Stimulated activated CD4-positive, alpha-beta T cell treated with anti-CD3 and anti-CD28 coated beads, Interleukin-2, amount 100 ng/mL, for 24 hours (primary cell): ENCODE measurements at places on chromosomes 2 and 18.

DNA sequence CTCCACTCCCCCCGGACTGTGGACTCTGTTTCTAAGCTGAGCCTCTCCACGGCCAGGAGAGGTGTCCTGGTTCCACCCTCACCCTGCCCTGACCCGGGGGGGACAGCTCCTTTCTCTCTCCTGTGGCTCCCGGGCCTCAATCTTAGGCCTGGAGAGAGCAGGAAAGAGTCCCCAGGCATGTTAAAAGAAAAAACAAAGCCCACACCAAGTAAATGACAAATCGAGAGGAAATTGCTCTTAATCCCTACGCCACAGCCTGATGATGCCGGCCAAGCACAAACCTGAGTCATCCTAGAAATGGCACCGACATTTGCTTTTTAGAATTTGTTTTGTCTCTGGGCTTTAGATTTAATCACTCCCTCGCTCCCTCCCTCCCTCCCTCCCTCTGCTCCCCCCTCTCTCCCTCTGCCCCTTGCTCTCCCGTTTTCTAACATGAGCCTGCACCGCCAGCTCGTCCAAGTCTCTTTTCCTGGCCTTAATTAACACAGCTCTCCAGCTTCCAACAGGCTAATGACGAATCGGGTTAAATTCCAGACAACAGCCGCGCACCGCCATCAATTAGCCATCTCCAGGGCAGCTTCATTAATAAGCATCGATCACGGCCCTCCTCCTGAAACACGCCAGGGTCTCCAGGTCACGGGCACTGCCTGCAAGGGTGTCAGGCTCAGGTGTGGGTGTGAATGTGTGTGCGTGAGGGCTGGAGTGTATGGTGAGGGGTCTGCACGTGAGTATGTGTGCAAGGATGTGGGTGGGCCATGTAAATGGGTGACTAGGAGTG lies 230.8 kb downstream of the CELF4 start:
- DNase-seq: no peak

DNA sequence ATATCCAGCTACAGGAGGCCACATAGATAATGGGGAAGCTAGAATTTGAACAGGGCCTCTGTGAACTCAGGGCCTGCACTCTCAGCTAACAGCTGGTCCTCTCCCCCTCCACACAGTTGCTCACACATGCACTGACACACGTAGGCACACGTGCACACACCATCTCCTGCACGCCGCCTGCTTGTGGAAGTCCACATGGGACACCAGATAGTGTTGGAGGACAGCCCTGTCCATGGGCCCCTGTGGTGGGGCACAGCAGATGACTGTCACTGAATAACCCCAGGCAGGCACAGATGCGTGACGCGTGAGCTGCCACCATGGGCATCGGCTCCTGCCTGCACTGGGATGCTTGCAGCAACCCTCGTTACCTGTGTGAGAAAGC lies 52.9 kb downstream of the ADI1 start:
- no peak for DNase-seq

DNA sequence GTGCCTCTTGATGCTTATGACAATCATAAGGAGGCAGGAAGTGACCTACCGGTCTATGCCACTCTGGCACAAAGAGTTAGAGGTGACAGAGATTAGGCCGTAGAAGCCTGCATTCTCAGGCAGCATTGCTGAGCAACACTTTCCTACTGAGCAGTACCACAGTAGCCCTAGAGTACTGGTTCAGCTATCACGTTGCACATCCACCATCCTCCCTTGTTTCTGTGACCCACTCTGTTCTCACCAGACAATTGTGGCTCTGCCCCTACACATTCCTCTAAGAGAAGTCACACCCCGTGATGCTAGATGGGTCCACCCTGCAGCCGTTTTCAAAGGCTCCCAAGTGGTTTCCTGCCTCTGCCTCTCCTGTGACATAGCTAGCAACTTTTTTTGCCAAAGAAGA lies 22.6 kb upstream of the SUCLG1 start:
- DNase-seq: no peak

- no peak for DNase-seq
Observed at GRCh38 chr2:8388781-8389180, 293.1 kb upstream of the ID2 start.

DNA sequence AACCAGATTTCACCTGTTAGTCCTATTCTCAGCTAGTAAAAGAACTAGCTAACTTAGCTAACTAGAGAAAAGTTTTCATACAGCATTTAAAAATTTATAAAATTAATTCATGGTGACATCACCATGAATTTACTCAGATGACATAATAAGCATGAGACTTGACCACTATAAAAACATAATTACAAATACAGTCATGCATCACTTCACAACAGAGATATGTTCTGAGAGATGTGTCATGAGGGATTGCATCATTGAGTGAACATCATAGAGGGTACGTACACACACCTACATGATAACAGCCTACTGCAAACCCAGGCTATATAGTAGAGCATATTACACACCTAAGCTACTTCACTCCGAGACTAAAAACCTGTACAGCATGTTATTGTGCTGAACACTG lies 481.3 kb upstream of the CHAC2 start:
- DNase-seq: no peak

DNA sequence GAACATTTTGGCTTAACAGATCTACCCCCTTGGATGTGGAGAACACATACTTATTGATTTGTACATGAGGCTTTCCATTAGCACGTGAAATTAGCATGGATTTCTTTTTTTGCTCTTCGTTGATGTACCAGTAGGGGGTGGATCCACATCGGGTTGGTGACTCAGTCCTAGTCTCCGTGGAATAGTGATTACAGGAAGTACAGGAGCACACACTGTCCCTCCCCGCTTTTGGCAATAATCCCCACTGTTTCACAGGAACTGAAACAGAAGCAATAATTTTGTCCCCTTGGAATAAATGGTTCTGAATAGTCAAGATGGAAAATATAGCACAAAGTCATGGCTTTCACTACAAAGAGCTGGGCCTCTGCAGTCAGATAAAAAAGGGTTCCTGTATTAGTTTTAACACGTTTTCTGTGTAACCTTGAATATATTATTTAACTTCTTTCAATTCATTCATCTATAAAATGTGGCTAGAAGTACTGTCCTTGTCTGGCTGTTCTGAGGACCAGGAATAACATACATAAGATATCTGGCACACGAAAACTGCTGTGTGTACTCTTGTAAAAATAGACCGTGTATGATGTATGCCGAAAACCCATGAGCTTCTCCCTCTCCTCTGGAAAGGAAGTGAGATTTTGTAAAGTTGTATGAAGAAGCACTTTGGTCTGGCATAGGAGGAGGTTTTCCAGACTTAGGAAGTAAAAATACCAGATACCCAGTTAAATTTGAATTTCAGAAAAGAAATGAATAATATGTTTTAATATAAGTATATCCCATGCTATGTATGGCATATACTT lies 229.2 kb downstream of the GALR1 start:
- DNase-seq: no peak

DNA sequence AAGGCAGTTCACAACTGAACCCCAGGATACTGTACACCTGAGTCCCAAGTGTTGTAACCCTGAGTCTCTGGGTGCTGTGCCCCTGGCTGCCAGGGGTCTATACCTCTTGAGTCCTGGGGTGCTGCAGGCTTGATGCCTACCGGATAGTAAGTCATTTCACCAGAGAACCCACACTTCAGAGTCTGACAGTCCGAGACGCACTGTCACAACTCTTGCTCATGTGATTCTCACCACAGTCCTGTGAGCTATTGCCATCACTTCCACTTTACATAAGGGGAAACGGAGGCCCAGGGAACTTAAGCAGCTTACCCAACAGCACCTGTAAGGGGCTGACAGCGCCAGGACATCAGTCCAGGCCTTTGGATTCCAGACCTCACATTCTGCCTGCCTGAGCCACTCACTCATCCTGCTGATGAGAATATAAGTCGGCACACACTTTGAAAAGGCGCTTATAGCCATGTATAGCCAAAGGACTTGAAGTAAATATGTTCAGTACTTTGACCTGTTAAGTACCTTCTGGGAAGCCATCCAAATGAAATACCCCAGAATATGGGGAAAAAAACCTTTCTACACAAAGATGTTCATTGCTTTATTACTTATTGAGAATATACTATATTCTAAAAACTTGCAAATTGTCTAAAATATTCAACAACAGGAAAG lies 180.7 kb upstream of the ID2 start:
- DNase-seq: no peak

GRCh38 chr2:11748018-11748860 lies 1.8 kb downstream of the LPIN1 start:
- no peak for DNase-seq

DNA sequence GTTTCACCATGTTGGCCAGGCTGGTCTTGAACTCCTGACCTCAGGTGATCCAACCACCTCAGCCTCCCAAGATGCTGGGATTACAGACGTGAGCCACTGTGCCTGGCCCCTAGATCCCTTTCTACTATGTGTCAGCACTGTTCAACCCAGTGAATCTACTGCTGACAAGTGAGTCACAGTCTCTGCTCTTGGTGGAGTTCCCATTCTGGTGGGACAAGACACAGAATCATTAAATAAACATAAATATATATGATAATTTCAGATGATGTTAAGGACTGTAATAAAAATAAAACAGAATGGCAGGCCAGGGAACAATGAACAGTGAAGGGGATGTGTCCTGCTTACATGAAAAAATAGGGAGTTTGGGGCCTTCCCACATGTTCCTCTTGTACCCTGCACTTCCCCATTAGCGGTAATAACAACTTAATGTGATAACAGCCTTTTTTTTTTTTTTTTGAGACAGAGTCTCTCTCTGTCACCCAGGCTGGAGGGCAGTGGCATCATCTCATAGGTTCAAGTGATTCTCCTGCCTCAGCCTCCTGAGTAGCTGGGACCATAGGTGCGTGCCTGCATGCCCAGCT lies 112.2 kb downstream of the CPO start:
- no peak for DNase-seq

DNA sequence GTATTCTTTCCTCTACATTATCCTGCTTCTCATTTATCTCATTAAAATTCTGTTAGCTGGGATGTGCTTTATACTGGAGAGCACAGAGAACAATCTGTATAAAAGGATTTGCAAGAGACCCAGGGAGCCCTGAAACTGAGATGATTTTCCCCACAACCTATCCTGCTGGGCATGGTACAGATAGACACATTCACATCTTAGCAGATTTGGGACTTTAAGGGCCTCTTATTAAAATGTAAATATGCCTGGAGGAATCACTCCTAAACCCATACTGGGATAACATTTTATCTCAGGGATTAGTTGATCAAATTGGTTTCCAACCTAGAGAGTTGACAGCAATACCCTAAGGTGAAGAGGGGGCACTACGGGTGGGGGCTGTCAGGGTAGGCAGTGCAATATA lies 45.5 kb downstream of the AOX1 start:
- DNase-seq: no peak
